Midbrain (tissue), 1 donor: ENCODE measurements at places on chromosomes 4 and X.

- DNase-seq: no peak
Measured at GRCh38 chrX:138925330-138925729, 213.8 kb upstream of the FGF13 start.

DNA sequence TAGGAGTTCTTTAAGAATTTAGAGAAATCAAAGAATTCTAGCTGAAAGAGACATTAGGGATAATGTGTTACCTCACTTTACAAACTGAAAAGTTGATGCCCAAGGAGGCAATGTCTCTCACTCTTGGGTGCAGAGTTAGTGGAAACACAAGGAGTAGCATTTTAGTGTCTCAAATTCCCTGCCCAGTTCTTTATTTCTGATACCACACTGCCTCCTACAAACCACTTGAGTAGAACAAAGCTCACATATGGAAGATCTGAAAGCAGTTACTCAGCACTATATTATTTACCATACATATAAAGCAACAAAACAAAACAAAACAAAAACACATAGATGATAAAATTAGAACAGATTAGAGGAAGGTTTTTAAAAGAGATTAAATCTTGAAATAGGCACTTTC is 124.2 kb downstream of the REELD1 start:
- no peak for DNase-seq

GRCh38 chrX:106286053-106286650 is 118.0 kb downstream of the PWWP3B start:
- DNase-seq: no peak

GRCh38 chr4:107757283-107757682 is 37.2 kb upstream of the PAPSS1 start:
- DNase-seq: no peak

- no peak for DNase-seq
Measured at GRCh38 chrX:44953734-44954502, 80.9 kb downstream of the KDM6A start.

GRCh38 chr4:75099321-75099720 is 166.4 kb downstream of the PARM1 start:
- DNase-seq: no peak

GRCh38 chr4:74499986-74500781 is 55.2 kb downstream of the AREG start:
- DNase-seq: no peak

DNA sequence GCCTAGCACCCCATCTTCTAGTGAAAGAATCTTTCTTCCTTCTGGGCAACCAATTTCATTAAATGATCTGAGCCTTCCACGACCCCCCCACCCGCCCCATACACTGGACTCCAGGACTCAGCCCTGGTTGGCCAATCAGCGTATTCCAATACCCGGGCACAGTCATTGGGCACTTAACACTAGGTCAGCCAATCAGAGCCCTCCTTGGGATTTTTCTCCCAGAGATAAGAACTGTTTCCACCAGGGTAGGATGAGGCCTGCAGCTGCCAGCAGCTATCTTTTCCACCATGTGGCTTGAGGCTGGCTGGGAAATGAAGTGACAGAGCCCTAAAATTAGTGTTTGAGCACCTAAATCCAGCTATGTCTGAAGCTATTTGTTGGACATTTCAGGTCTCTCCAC is 418.8 kb downstream of the BCOR start:
- DNase-seq: peak; percentile 42

GRCh38 chrX:49726966-49727365 is 31.2 kb upstream of the PAGE1 start:
- no peak for DNase-seq

GRCh38 chr4:17647927-17648326 is 33.5 kb downstream of the MED28 start:
- no peak for DNase-seq

DNA sequence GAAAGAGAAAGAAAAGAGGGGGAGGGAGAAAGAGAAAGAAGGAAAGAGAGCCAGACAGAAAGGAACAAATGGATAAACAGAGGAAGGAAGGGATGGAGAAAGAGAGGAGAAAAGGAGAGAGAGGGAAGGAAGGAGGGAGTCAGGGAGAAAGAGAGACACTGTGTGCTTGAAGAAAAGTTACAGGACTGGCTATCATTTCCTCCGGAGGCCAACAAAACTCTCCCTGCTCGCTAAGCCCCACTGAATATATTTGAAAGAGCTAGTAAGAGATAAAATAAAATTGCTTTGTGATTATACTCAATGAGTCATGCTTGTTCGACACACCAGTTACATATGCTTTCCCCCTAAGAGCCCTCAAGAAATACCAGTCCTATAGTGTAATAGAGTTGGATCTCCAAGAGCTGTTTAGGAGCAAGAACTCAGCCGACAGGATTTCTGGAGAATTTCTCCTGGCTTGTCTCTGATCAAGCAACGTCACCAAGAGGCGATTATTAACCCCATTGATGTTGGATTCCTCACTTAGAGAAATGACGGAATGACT is 102.2 kb downstream of the MXRA5 start:
- no peak for DNase-seq

DNA sequence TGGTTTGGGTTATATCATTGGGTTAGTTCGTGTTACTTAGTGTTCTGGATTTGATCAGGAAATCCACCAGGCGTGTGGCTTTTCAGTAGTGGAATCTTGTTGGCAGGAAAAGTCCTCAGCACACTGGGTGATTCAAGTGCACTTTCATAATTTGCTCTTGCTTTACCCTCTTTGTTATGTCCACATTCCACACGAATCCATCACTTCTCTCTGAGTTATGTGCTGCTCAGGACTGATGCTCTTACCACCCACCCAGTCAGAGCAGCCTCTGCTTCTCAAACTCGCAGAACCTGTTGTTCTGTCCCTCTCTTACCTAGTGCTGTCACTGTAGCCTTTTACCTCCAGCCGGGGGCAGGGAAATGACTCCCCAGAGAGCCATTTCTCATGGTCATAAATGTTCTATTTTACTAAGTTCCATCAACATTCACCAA is 37.2 kb upstream of the SCRG1 start:
- no peak for DNase-seq

GRCh38 chr4:2793586-2794485 is 951 bp downstream of the SH3BP2 start:
- no peak for DNase-seq

GRCh38 chrX:39969099-39969818 is 128.5 kb downstream of the BCOR start:
- no peak for DNase-seq

- no peak for DNase-seq
Measured at GRCh38 chrX:45807572-45808425, 607.1 kb upstream of the DIPK2B start.

- DNase-seq: no peak
Measured at GRCh38 chrX:68439341-68439740, 6.0 kb upstream of the OPHN1 start.

- no peak for DNase-seq
Measured at GRCh38 chrX:129737916-129738315, 863 bp upstream of the XPNPEP2 start.

- no peak for DNase-seq
Measured at GRCh38 chr4:154781126-154781982, at the start of gene RBM46. TSS of gene RBM46 (plus strand) at chr4:154781272. CDS start at chr4:154796753, 15,481 bp downstream.

- no peak for DNase-seq
Measured at GRCh38 chr4:184817494-184818215, 8.1 kb downstream of the ACSL1 start.

- no peak for DNase-seq
Measured at GRCh38 chrX:9466124-9466495, 1.3 kb downstream of the TBL1X start.

DNA sequence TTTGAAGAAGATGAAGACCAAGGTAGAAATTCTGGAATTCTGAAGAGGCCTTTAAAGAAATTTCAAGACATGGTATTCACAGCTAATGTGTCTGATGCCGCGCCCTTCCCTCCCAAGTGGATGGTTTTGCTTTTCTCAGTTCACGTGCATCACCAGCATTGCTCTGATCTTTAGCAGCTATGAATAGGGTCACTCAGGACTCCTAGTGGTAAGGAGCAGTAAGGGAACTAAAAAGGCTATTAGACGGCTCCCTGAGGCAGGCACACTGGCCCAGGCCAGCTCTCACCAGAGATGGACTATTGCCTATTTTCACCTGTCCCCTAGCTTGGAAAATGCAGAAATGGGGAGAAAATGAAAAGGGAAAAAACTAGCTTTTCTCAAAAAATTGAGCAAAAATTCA is 447.5 kb upstream of the RASGEF1B start:
- no peak for DNase-seq

- DNase-seq: no peak
Measured at GRCh38 chrX:149021159-149021558, 483.9 kb downstream of the IDS start.

DNA sequence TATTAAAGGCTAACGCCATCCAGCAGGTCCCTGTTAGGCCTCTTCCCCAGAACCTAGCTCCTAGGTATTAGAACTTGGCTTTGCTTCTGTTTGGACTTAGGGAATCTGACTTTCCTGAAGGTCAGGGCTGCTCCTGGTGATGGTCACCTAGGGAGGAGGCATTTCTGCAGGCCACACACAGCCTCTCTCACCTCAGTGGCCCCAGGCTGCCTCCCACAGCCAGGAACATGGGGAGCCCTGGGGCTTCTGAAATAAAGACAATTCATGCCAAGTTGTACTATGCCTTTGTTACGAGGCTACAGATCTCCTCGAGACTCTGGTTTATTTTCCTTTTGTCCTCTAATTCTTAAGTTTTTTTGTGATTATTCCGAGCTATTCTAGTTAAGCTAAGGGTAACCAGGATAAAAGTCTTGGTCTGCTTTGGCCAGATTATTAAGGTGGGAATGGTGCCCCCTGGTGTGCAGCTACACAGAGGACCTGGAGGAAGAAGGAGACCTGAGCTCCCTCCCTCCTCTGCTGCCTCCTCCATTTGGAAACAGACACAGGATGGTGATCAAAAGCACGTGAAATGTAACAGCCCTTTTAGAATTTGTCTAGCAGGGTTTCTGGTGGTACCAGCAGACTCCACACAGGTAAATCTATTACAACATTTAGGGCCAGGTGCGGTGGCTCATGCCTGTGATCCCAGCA is 131.0 kb downstream of the DCLK2 start:
- no peak for DNase-seq

- no peak for DNase-seq
Measured at GRCh38 chrX:44698357-44698756, 145.5 kb upstream of the DUSP21 start.

DNA sequence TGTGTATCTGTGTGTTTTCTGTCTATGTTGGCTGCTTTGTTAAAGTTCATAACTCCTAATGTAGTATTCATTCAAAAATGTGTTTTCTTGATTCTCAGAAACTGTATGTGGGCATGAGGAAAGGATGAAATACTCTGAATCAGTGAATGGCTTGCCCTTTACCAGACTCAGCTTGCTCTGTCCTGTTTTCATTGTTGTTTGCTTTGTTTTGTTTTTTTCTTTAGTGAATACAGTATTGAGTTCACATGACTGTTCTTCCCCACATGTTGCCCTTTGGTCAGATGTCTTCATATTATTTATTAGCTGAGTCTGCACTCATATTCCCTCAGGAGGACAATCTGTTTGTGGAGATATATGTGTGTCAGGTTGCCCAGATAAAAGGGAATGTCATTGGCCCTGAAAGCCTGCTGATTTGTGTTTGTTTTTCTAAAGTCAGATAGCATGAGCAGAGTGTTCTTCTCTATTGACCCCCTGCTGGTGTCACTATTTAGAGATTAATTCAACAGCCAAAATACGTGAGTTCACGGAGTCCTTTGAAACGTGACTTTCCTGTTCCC is 1184.4 kb downstream of the RPA4 start:
- DNase-seq: no peak

DNA sequence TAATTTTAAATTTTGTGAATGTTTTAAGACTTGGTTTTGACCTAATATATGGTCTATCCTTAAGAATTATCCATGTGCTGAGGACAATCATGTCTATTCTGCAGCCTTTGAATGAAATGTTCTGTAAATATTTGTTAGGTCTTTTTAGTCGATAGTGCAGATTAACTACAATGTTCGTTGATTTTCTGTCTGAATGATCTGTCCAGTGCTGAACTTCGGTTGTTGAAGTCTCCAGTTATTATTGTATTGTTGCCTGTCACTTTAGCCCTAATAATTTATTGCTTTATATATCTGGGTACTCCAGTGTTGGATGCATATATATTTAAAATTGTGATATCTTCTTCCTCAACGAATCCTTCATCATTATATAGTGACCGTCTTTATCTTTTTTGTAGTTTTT is 218.3 kb upstream of the ZC4H2 start:
- no peak for DNase-seq

DNA sequence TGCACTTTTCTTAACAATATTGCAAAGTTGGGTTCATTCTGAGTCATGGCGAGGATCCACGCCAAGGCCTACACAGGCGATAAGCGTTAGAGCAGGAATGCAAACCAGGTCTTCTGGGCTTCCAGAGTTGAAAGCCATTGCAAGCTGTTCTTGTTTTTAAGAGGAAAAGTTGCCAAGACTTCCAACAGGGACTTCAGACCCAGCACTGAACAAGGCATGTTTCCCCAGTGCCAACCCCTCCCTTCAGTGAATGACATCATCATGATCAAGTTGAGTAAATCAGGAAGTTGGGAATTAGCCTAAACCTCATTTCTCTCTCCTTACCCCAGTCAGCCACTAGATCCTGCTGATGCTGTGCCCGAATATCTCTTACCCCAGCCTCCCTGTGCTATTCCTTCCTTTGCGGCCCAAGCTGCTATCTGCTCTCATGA is 355.1 kb downstream of the HS3ST1 start:
- no peak for DNase-seq

DNA sequence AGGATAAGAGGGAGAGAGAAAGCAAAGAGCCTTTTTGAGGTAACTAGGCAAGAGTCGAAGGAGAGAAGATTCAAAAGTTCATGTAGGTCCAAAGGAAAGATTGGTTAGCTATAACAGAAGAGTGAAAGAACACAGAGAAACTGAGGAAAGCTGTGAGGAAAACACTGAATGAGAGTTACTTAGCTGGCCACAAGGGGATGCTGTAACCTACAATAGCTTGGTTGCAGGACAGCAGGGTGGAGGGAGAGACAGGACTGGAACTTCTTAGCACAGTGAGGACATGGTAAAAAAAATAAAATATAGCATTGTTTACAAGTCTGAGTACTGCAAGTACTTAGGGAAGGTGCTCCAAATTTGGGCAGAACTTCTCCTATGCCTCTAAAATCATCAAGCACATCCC is 48.3 kb downstream of the RAI2 start:
- DNase-seq: no peak

DNA sequence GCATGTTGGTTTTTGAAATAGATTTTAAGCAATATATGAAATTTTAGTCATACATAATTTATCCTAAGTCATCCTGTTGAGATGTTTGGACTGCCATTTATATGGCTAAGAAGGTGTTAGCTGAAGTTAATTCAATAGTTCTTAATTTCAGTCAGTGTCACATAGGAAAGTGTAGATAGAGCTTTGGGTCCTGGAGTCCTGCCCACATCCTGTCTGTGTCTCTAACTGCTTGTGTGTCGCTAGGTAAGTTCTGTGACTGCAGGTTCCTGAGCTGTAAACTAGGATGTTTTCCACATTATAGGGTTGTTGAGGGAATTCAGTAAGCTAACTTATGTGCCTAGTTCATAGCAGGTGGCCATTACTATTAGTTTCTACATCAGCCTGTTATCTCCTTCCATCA is 20.7 kb downstream of the OFD1 start:
- DNase-seq: no peak

DNA sequence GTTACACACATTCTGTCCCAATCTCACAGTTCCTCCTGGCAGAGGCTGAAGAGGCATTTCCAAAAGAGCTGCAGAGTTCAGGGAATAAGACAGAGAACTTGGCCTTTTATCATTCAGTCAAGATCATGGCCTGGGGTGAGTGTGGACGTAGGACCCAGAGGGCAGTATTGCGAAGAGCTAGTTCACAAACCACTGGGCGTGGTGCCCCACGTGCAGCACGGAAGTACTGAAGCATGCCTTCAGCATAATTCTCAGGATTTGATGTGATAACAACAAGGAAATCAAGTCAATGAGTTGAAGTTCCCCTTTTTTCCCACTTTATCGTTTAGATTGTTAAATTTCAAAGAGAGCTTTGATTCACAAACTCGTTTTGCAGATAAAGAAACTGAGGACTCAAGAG is 117.7 kb downstream of the RELL1 start:
- DNase-seq: no peak
